ENCODE measurements at places on chromosomes 13 and 19. TPM values are rescaled to one million over a fixed set of nuclear protein-coding genes. Genes with fewer than 3 reads are reported as not detected.

The GFY gene
- total RNA-seq = not detected

The ZNF582 gene
- 2.0 TPM for total RNA-seq

The POLRMT gene
- 15.2 TPM for total RNA-seq

The BORA gene
- 2.1 TPM for total RNA-seq

The CYSLTR2 gene
- total RNA-seq = 1.3 TPM

The DAZAP1 gene
- 42.2 TPM for total RNA-seq

The ONECUT3 gene
- not detected for total RNA-seq

The IQCN gene
- total RNA-seq = 0.28 TPM

The UBE2L5 gene
- total RNA-seq = 0.09 TPM

The ZFP28 gene
- 6.6 TPM for total RNA-seq

The CEACAM8 gene
- total RNA-seq = not detected

The SIGLEC5 gene
- not detected for total RNA-seq

The FOXA3 gene
- total RNA-seq = not detected

The KIR3DL3 gene
- total RNA-seq = not detected

The HIF3A gene
- total RNA-seq = 0.14 TPM

The PRR22 gene
- total RNA-seq = 0.28 TPM

The ZNF681 gene
- 0.28 TPM for total RNA-seq

The ZNF575 gene
- 0.28 TPM for total RNA-seq

The PALM3 gene
- total RNA-seq = under 0.01 TPM

The PRTN3 gene
- total RNA-seq = not detected

The ZNF283 gene
- total RNA-seq = 11.4 TPM

The NOP53 gene
- 58.2 TPM for total RNA-seq

The MAG gene
- not detected for total RNA-seq

The IZUMO1 gene
- total RNA-seq = not detected

The ZNF878 gene
- total RNA-seq = not detected

The C19orf81 gene
- total RNA-seq = not detected

The ALOX5AP gene
- 0.74 TPM for total RNA-seq

The SRRM5 gene
- not detected for total RNA-seq

The CGB8 gene
- total RNA-seq = not detected

The HRC gene
- not detected for total RNA-seq

The GPR12 gene
- total RNA-seq = not detected

The CLEC11A gene
- total RNA-seq = 33.6 TPM

The SIGLEC12 gene
- not detected for total RNA-seq

The SERPINE3 gene
- not detected for total RNA-seq

The B9D2 gene
- total RNA-seq = 4.3 TPM

The NALCN gene
- total RNA-seq = 11.6 TPM

The NBEA gene
- 4.1 TPM for total RNA-seq

Measured in smooth muscle cell of bladder (primary cell).